ENCODE measurements at places on chromosomes 1 and 21.

- no peak for DNase-seq
Measured at GRCh38 chr1:109240158-109241152, 8.9 kb upstream of the CELSR2 start.

DNA sequence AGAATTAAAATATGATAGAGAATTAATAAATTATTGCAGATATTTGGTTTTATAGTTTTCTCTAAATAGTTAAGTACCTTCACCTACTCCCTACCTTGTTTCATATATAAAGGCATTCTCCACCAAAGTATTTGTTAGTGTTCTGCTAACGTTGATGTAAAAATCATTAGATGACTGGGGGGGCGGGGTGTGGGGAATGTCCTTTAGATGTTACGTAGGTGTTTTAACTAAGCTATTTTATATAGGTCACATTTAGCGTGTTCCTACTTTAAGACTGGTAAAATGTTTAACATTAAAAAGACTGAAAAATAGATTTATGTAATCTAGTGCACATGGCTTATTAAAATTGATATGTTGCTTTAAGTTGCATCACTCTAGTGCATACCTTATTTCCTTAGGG, 48.6 kb downstream of the PTPRC start:
- DNase-seq: no peak

DNA sequence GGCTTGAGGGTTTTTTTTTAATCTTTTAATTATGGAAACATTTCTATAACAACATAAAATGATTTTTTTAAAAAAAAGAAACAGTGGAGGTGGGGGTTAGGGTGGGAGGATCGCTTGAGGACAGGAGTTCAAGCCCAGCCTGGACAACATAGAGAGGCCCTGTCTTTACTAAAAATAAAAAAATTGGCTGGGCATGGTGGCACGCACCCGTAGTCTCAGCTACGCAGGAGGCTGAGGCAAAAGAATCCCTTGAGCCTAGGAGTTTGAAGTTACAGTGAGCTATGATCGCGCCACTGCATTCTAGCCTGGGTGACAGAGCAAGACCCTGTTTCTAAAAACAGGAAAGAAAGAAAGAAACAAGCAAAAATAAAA, 32.2 kb upstream of the RNF11 start:
- DNase-seq: no peak

DNA sequence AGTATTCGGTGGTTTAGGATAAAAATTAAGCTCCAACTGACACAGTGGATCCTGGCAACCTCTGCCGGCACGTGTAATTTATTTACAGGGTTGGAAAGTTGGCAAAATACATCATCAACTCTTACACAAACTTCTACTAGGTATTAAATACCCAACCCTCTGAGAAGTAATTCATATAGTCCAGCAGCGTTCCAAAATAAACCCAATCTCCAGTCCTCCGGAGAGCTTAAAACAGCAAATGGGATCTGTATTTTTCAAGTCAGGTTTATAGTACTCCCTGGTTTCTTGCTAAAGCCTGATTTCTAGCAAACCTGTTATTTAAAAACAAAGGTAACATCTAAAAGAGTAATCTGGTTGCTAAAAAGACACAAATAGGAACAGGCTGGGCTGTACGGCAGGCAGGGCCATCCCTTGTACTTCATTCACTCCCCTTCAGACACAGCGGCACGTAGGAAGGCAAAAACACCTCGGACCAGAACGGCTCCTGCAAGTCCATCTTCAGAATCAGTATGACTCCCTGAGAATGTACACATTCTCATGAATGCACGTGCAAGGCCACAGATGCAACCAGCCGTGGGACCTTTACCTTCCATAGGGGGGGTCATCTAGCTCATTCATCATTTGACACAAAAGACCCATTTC, 8.6 kb downstream of the GLIS1 start:
- DNase-seq: no peak

DNA sequence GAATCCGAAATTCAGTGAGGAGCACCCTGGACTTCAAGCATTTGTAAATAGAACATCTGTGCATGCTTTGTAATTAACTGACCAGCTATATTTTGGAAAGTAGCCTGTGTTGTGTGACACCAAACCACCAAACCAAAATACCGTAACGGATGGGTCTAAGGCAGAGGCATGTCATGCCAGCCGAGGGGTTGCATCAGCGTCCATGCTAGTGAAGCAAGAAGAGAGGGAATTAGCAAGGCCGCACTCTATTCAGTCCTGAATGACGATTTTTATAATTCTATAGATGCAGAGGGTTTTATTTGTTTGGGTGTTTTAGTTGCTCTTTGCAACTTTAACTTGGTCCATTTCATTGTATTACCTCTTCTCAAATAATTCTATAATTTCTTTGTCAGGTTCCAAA, 116.8 kb upstream of the SMYD2 start:
- DNase-seq: no peak

- no peak for DNase-seq
Measured at GRCh38 chr1:107965110-107965991, at the start of gene VAV3. TSS of gene VAV3 (minus strand) at chr1:107965180. CDS start at chr1:107964869, 311 bp downstream.

- DNase-seq: no peak
Measured at GRCh38 chr1:110616587-110616986, 10.4 kb upstream of the KCNA2 start.

DNA sequence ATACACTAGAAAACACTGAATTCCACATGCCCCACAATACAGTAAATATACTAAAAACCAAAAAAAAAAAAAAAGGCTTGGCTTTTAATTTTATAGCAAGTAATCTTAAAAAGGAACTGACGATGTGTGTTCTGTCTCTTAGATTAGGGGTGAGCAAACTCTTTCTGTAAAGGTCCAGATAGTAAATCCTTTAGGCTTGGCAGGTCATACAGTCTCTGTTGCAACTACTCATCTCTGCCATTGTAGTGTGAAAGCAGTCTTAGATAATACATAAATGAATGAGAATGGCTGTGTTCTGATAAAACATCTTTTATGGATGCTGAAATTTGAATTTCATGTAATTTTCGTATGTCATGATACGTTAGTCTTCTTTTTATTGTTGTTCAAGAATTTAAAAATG, 150.2 kb downstream of the SLC30A10 start:
- DNase-seq: no peak

DNA sequence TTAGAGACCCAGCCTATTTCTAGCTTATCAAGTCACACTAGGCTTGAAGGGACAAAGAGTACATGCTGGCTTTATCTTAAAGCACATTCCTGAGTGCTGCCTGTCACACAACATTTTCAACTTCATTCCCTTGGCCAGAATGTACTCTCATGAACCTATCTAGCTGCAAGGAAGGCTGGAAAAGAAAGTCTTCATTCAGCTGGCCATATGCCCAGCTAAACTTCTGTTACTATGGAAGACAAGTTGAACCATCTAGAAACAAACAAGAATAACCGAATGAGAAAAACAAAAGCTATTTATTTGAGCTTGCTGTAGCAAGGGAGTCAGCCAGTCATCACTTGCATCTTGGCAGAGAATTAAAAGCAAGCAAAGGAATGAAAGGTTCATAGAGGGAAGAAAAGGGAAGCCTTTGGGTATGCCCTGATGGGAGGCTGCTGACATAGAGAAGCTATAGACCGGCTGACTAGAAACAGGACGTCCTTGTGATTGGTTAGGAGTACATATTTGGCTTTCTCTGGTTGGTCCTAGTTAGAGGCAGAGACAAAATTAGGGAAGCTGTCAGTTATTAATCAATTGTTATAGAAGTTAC, 108.4 kb downstream of the NEK7 start:
- DNase-seq: no peak

DNA sequence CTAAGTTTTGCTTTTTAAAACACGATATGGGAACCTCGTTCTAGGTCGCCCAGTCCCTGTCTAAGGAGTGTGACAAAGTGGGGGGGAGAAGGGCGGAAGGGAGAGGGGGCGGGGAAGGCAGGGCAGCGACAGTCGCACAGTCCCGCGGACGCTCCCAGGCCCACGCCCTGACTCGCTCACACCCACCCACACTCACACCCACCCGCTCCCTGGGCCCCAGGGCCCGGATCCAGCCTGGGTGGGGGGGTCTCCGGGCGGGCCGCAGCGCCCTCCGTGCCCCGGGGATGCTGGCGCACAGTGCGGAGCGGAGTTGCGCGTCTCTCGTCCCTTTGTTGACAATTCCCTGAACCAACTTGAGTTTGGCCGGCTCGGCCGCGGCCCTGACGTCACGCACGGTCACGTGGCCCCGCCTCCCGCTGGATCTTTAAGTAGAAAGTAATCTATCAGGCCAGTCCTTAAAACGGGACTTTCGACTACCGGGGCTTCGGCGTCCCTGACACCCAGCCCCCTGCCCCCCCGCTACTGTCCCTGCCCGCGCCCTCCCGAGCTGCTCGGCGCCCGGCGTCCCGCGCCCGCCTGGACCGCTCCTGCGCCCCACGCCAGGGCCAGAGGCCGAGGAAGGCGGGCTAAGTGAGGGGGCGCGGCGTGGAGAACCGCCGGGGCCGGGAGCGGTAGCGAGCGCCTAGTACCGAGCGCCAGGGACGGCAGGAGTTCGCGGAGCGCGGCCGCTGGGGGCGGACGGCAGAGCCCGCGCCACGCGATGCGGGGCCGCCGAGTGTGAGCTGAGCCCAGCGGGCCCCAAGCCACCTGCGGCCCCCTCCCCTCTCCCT, at the start of gene FOXD3:
Gene FOXD3, plus strand, starts transcription at position 454 of the 830 bp plus-strand sequence. CDS start 492 bp downstream, outside the sequence.
- DNase-seq: no peak

GRCh38 chr1:37718181-37718900, 26.0 kb downstream of the CDCA8 start:
- DNase-seq: no peak

- DNase-seq: no peak
Measured at GRCh38 chr1:84988588-84988987, 8.3 kb downstream of the MCOLN2 start.

DNA sequence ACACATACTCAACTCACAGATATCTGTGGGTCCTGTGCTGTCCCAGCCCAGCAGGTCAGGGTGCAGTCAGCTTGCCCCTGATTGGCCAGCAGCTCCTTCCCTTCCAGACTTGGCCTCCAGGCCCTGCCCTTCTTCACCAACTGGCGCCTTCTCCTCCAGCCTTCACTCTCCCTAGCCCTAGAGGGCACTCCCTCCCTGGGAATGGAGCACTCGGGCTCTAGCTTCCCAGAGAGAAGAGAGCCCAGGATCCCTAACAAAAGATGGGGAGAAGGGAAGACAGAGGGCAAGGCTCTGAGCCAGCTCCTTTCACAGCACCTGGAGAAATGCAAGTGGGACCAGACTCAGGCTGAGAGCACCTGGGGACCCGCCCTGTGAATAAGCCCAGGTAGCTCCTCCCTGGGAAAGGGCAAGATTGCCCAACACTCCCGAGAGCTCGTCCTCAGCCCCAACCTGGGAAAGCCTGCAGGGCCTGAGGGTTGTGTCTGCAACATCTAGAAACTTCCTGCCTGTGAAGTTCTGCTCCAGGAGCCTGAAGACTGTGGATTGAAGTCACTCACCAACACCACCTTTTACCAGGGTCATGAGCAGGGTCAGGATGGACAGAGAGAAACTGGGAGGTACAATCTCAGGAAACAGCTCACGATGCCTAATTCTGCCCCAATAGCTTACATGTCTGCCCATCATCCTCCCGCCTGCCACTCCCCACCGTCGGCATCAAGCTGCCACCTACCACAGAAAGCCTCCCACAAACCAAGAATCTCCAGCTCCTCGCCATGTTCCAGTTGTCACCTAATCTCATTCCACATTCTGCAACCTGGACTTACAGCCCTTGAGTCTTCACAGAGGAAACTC, at the start of gene PGLYRP4:
Gene PGLYRP4, minus strand, starts transcription at position 331 of the 852 bp plus-strand sequence. CDS start 909 bp downstream, outside the sequence.
- no peak for DNase-seq

- no peak for DNase-seq
Measured at GRCh38 chr1:162740755-162741154, 49.7 kb upstream of the HSD17B7 start.

DNA sequence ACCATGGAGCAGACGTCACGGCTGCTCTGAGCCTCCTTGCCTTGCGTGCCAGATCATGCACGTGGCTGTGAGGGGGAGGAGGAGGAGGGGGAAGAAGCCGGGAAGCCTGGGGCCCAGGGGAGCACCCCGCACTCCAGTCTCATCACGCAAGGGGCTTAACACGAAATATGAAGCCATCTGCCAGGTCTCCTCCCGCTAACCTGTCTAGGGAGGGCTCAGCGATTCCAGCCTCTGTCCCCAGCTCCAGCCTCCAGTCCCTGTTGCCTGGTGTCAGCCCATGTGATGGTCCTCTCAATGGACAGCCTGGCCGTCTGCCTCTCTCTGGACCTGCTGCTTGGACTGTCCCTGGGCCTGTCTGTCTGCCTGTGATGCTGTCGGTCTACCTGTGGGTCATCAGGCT, 22.5 kb upstream of the C1QA start:
- DNase-seq: no peak

- DNase-seq: no peak
Measured at GRCh38 chr1:220326578-220326977, 54.3 kb upstream of the RAB3GAP2 start.

DNA sequence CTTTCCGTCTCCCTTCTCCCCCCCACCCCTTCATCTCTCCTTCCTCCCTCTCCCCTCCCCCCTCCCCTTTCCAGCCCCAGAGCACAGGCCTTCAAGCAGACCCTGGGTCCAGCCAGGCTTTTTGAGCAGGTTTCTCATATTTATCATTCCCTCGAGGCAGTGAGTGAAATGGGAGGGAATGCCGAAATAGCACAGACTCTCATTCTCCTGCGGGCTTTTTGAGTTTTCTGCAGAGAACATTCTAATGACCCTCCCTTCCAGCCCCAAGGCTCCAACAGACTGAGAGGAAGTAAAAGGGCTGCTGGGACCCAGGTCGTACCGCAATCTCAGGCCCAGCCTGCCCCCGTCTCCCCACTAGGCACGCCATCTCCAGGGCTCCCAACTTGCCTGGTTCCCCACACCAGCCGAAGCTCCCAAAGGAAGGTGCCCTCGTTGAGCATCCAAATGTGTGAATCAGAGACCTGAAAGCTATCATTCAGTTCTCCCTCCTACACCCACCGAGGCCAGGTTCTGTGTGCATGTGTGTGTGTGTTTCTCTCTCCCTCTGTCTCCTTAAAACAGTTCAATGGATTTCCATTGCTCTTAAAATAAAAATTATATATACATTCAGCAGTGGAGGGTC, 22.3 kb downstream of the ACTA1 start:
- DNase-seq: no peak

GRCh38 chr1:53188099-53188498, 8.5 kb upstream of the CPT2 start:
- no peak for DNase-seq

DNA sequence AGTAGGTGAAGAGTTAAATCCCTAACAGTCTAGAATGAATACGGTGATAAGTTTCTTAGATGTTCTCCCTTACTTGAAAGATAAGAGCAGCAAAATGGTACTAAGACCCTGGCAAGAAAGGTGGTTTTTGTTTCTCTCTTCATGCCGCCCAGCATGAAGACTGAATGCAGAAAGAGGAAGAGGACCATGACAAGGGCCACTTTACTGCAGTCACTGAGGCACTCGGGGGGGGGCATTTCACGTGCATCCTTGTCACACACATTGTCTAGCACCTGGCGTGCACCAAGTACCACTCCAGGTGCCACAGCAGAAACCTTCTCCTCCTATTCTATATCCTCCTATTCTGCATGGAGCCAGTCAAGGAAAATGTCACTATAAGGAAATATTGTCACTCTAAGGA, 222.0 kb downstream of the TOMM20 start:
- no peak for DNase-seq

DNA sequence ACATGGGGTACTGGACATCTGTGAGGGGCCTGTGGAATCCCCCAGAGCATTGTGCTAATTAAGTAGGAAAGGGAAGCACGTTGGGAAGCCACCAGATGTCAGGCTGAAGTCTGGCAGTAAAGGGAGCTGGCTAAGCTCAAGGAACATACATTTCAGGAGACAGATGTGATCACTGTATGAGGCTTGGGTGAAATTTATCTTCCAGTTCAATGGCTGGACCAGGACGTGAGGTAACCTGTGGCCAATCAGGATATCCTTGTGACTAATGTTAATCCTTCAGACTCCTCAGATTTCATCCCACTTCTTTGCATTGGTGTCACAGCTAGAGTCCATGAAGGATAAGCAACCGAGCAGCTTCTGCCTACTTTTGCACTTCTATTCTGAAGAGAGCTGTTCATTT, 110.2 kb upstream of the APP start:
- peak; percentile 81 for DNase-seq

- no peak for DNase-seq
Measured at GRCh38 chr1:46533179-46533864, 18.1 kb downstream of the KNCN start.
